ENCODE measurements at places on chromosomes 7 and 10.

GRCh38 chr10:49173201-49173772 is 14.9 kb downstream of the TMEM273 start:
- no peak for DNase-seq

- DNase-seq = no peak
Measured at GRCh38 chr7:11274074-11274473, 300.4 kb downstream of the PHF14 start.

DNA sequence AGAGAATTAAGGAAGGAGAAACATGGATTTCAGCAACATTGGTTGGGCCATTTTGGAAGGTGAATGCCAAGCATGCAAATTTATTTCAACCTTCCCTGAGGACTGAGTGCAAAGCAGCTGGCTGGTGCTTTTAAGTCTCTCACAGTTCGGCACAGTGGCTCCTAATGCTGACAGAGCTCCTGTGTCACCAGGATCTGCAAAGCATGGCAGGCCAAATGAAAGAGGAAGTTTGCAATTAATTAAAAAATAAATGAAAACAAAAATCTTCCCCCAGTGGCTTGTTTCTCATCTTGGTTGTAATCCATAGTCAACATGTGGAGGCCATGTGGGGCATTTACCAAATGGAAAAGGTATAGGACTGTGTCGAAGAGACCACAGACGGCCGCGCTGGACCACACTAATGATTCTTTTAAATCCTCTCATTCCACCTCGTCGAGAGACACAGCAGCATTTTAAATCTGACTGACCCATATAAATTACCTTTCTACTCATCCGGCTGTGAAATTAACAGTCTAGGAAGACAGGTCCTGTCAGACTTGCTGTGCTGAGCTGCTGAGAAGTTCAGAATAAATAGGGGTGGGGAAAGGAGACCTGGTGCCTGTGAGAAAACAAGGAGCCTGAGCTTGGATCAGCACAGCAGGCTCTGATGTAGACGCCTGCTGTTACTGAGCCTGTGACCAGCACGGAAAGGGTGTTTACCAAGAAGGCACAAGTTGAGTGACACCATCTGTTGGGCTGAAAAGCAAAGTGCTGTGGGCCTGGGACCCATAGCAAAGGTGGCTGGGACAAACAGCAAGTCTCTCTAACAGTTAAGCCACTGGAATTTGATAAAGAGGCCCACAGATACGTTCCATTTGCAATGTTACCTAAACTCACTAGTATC is 136.0 kb upstream of the COL1A2 start:
- no peak for DNase-seq

- DNase-seq = no peak
Measured at GRCh38 chr7:90473814-90474213, 4.4 kb downstream of the PTTG1IP2 start.

DNA sequence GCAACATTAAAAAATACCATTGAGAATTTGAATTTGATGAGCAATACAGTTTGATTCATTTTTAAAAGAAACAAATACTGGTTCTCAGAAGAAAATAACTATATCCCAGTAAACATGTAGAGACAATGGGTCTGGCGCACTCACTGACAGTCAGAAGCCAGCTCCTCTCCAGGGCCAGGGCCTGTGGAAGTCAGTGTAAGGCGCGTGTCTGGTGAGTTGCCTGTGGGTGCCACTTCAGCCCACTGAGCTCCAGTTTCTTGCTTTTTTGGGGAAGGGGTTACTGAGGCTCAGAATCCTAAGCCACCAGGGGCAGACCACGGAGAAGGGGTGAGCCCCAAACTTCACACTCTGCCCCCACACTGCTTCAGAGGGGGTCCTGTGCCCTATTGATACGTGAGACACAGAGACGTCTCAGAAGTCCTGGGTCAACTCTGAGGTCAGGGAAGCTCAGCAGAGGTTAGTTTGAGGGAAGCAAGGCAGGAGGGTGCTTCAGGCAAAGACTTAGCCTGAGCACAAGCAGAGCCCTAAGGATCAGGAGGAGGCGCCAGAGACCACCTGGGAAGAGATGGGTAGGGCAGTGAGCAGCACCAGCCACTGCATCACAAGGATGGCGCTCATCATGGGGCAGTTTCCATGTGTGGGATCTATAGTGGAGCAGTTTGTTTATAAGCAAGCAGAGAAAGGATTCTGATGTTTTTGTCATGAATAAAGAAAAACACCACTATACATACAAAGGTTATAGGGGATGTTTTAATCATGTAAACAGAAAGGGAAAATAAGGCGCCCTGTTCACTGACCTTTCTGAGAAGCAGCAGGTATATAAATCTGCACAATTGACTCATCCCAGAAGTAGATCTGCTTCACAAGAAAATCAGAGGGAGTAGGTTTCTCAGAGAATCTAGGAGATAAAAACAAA is 95.7 kb downstream of the PKD1L1 start:
- DNase-seq = peak; percentile 15

- no peak for DNase-seq
Measured at GRCh38 chr7:120836556-120837115, 21.3 kb downstream of the TSPAN12 start.

DNA sequence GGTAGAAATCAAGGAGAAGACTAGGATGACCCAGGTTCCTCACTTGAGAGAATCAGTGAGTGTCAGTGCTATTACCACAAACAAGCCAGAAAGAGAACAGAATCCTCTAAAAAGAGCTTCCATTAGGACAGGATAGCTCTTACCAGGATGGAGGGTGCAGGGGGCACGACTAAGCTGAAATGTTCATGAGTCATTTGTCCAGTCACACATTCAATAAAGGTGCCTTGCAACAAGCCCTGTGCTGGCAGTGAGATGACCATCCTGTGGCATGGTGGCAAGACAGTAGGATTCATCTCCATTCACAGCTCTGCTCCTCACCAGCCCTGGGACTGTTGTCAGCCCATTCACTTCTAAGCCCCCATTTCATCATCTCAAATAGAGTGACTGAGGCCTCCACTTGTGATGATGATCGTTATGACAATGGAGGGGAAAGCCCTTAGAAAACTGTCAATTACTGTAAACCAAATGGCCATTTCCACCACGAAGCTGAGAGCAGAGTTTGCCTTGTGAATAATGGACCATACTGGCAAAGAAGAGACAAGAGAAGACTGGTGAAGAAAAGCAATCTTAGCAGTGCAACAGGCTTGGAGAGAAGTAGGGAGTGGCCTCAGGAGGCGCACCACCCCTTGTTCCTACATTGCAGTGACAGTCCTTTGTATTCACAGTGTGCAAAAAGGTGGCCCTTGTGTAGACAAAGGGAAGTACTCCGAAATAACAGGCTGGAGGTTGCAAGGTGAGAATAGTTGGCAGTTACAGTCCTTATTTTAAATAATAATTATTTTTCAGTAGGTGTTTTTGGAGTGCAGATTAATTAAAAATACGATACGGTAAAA is 9.0 kb upstream of the WIPF3 start:
- DNase-seq = no peak

DNA sequence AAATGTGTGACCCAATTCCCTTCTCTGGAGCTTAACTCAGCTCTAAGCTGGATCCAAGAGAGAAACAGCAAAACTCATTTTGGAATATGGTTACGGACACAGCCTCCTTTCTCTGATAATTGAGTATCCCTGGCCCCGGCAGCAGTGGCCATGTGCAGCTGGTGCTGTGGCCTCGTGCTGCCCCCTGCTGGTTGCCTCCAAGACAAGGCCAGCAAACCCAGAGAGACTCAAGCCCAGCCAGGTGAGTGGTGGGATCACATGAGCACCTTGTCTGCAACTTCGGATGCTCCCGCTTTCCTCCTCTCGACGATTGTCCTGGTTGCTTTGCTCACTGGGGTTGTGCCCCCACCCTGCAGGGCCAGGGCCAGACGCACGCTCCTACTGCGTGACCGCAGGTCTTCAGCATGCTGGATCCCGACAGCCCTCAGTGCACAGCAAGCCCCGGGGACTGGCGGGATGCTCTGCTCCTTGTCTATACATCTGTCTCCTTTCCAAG is 19.4 kb downstream of the SFTPD start:
- peak; percentile 86 for DNase-seq

DNA sequence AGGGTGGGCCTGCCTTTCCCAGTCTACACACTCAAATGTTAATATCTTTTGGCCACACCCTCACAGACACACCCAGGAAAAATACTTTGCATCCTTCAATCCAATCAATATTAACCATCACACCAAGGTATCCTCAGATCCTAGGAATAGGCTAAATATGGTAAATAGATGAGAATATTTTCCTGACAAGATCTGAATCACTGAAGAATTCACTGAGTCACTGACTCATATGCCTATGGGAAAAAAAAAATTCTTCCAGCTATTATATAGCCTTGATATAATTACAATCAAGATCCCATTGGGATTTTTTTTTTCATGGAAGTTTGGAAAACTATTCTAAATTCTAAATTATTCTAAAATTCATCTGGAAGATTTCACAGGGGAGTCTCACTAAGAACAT is 65.8 kb downstream of the INHBA start:
- no peak for DNase-seq
